ENCODE measurements at places on chromosomes 13 and 19. TPM values are rescaled to one million over a fixed set of nuclear protein-coding genes. Genes with fewer than 3 reads are reported as not detected.

Gene PRR20E
- not detected for total RNA-seq

- no peak for DNase-seq
Measured at GRCh38 chr19:29290853-29291252, 77.9 kb upstream of the UQCRFS1 start.

Gene LILRA6
- 0.95 TPM for total RNA-seq

GRCh38 chr19:34998777-34999497, 1.2 kb upstream of the GRAMD1A start:
- DNase-seq, result no peak

- no peak for DNase-seq
Measured at GRCh38 chr13:77876176-77876575, 42.5 kb downstream of the EDNRB start.

Gene C19orf67
- total RNA-seq, result not detected

- DNase-seq, result no peak
Measured at GRCh38 chr13:37226971-37227370, 121.5 kb upstream of the CSNK1A1L start.

Gene SOX1
- total RNA-seq, result not detected

GRCh38 chr19:3359919-3360420, 6.4 kb upstream of the NFIC start:
- DNase-seq, result no peak

- DNase-seq, result no peak
Measured at GRCh38 chr13:57996717-57997116, 365.2 kb downstream of the PCDH17 start.

- DNase-seq, result no peak
Measured at GRCh38 chr19:17116996-17117702, 41.6 kb downstream of the MYO9B start.

DNA sequence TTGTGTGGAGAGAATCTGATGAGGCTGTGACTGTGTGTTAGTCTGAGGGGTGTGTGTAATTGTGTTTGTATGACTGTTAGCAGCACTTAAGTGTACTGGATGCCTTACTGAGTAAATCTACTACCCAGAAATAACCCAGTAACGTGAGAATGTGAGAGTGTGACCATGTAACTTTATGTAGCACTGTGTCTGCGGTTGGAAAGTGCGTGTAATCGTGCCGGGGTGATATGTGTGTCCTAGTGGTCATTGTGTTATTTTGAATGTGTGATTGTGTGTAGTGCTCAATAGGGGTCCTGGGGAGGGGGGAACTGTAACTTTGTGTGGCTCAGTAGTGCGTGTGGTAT, 550 bp downstream of the ZNF383 start:
- no peak for DNase-seq

Gene GNA15
- 6.4 TPM for total RNA-seq

GRCh38 chr13:86974251-86974994, 696.7 kb upstream of the SLITRK5 start:
- DNase-seq, result no peak

GRCh38 chr19:4386041-4386782, 14.1 kb downstream of the SH3GL1 start:
- no peak for DNase-seq

GRCh38 chr13:33188093-33188882, 97.3 kb downstream of the STARD13 start:
- no peak for DNase-seq

DNA sequence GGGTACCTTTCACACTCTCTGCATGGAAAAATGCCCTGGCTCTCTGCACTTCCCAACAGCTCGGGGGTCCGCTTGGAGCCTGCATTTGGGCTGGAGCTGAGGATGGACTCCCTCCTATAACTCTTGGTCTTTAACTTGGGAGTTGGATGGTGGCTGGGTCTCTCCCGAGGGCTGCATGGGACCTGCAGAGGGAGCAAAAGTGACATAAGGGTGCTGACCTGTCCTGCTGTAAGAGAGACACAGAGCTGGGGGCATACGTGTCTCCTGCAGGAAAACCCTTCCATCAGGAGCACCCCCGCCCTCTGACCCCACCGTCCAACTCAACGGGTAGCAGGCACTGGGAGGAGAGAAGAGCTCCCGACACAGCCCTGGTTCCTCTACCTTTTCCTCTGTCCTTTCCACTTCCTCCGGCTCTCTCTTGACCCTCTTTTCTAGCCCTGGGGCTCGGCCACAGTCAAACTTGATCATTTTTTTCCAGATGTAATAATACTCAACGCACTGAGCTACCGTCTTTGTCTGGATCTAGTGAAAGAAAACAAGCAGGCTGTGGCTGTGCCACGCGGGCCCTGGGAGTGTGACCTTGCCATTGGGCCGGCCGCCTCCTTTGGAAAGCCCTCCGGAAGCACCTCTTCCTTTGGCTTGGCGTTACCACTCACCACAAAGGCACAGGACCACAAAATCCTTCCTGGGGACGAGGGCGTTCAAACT, 6.8 kb upstream of the NAPA start:
- DNase-seq, result no peak

- DNase-seq, result no peak
Measured at GRCh38 chr19:1066748-1067340, at the start of gene ARHGAP45. TSS of gene ARHGAP45 (plus strand) at chr19:1067167. CDS start at chr19:1067406, 239 bp downstream.

- no peak for DNase-seq
Measured at GRCh38 chr19:12425236-12425887, 15.5 kb downstream of the ZNF443 start.

GRCh38 chr13:38223089-38223488, 126.6 kb upstream of the UFM1 start:
- no peak for DNase-seq

Gene CD37
- total RNA-seq, result 27.5 TPM

Measured in mucosa of gallbladder (tissue), 1 donor.